ENCODE measurements at places on chromosomes 11 and 22.

DNA sequence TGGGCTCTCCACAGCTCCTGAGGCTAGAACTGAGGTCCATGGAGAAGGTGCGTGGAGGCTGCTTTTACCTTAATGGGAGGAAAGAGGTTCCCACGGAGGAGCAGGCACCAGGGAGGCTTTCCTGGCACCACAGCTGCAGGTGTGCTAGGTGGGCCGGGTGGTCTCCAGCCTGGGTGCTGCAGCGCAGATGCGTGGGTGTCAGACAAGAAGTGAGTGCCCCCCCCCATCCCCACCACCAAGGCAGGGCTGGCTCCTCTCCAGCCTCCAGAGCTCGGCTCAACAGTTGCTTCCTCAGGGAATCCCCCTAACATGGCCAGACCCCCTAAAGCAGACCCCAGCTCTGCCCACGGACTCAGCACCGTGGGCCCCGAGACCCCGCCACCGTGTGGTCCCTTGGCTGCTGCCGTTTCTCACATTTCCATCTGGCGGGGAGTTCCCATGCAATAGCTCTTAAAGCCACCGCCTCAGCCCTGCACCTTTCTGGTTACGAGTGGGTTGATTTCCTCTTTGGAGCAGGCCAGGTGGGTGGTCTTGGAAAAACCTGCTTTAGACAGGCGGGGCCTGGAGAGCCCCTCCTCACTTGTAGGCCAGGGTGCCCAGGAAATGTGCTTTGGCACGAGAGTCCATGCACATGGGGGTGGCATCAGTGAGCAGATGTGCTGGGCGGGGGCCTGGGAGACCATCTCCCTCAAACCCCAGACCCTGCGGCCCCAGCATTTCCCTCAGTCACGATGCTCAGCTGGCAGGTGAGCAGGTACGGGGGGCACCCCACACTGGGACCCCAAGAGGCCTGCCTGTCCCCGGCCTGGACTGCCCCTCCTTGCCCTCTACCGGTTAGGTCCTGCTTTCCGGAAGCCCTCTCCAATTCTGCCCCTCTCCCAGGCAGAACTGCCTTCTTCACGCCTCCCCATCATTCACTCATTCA, 93.7 kb downstream of the ARHGAP8 start:
- no peak for DNase-seq

DNA sequence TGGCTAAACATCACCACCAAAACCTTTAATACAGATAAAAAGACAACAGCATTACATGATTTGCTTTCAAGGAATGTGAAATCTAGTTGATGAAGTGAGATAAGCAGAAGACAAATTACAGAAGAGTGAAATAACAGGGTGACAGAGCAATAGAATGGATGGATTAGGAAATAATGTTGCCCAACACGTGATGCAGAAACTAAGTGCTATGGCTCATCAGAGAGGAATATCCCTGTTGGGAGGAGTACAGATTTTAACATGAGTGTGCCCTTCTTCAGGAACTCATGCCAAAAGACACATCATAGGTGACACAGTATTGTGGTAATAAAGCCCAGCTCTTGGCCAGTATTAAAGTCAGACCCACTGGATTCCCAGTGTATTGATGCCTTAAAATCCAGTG, 176.6 kb upstream of the RAG2 start:
- DNase-seq, result no peak

- DNase-seq, result no peak
Observed at GRCh38 chr11:4195909-4196308, 101.3 kb downstream of the RRM1 start.

- no peak for DNase-seq
Observed at GRCh38 chr11:62122076-62122475, 1.7 kb upstream of the INCENP start.

- no peak for DNase-seq
Observed at GRCh38 chr22:32628628-32629572, 154.3 kb downstream of the FBXO7 start.

DNA sequence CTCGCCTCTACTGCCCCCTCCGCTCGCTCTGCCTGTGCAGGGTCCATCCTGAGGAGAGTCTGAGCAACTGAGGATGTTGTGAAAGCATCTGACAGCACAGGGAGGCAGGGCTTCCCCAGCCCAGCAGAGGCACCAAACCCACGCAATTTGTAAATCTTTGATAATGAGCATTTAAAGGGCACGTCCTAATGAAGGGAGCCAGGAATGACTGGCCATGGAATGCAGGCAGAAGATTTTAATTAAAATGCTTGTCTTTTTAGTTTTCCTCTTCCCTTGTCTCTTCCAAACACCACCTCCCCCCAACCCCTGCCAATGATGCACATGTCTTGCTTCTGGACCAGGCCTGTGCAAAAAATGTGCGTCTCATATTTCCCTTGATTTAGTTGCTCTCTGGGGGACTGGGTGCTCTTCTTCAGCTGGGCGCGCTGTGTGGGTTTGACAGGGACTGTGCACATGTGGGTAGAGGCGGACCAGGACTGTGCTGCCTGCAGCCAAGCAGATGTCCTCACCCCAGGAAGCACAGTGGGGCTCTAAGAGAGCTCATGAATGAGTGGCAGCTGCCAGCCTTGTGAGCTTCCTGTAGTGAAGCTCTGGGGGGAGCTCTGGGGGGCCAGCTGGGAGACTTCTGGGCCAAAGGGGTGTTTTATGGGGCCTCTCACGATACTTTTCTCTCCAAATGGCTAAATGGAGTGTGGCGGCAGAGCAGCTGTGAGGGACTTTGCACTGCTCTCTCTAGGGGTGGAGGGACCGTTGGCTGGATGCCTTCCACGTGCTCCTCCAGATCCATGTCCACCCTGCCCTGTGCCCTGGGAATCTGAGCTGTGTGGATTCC, 273.5 kb downstream of the ST3GAL4 start:
- DNase-seq, result no peak

- DNase-seq, result no peak
Observed at GRCh38 chr11:79809487-79809886, 368.7 kb upstream of the TENM4 start.

- no peak for DNase-seq
Observed at GRCh38 chr11:110856996-110857812, 145.0 kb upstream of the ARHGAP20 start.

All from stimulated activated CD4-positive, alpha-beta T cell treated with anti-CD3 and anti-CD28 coated beads, TNF-alpha, amount 100 ng/mL, for 24 hours (primary cell).